ENCODE measurements at places on chromosomes 3 and 15.

DNA sequence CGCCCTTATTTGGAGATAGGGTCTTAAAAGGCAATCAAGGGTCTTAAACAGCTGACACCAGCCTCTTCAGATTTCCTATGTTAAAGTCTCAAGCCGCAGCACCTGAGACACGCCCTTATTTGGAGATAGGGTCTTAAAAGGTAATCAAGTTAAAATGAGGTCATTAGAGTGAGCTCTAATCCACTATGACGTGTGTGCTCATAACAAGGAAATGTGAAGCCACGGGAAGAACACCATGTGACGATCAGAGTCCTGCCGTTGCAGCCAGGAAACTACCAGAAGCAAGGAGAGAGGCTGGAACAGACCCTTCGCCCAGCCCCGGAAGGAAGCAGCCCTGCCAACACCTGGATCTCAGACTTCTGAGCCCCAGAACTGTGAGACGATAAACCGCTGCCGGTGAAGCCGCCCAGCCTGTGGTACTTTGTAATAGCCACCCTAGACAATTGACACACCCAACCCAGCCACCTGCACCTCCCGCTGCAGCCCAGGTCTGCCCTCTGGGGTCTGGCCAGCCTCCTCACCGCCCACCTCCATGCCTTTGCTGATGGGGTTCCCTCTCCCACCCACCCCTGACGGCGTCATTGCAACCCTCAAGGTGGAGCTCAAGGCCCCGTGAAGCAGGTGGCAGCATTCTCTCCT is 137.9 kb downstream of the MEGF11 start:
- no peak for DNase-seq

DNA sequence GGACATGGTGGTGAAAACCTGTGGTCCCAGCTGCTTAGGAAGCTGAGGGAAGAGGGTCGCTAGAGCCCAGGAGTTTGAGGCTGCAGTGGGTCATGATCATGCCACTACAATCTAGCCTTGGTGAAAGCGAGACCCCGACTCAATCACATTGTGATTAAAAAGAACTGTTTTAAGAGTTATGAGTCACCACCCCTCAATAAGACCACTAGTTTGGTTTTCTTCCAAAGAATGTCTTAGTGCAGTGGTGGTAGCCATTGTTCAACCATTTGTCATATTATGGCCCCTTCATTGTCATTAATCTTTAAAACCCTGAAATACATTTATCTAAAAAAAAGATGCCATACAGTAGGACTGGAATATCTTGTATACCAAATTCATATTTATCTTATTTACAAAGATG is 48.8 kb downstream of the BLM start:
- no peak for DNase-seq

- DNase-seq, result no peak
Observed at GRCh38 chr3:134082582-134082981, 52.9 kb upstream of the SLCO2A1 start.

GRCh38 chr15:57384816-57385215 is 8.5 kb downstream of the CGNL1 start:
- DNase-seq, result no peak

DNA sequence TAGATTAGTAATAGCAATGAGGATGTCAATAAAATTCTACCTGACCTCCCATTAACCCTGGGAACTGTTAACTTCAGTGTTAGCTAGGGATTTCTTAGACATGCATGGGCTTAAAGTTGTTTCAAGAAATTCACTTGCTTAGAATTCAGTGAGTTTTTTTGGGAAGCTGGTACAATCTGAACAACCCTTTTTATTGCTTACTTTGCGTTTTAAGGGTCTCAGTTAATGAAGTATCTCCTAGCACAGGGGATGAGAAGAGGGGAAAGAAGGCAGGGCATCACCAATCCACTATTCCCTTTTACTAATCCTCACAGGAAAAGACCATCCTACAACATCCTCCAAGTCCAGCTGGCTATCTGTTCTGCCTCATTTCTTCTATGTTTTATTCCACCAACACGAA is 334.9 kb downstream of the MAGI1 start:
- no peak for DNase-seq

DNA sequence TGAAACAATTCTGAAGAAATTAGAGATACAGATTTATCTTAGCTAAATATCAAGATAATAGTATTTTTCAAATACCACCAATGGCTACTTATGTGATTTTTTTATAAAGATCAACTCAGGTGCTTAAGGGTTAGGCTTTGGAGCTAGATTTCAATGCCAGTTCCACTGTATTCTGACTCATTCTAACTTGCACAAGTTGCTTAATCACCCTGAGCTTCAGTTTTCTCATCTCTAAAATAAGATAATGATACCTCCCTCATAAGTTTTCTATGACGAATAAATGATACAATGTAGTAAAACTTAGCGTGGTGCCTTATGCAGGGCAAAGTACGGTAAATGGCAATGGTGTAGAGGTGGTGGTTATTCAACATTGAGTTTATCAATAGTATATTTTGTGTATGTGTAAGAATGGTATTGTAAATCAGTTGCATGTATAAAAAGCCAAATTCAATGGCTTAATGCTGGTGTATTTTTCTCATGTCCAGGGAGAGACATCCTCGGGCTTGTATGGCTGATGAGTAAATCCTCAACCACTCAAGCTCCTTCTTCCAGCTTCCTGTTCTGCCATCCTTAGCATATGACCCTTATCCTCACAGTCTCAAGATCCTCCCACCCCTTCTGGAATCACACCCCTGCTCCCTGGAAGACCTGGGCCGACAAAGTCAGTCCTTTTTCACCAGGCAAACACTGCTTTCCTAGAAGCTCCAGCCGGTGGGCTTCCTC is 505.9 kb upstream of the CFAP20DC start:
- no peak for DNase-seq

DNA sequence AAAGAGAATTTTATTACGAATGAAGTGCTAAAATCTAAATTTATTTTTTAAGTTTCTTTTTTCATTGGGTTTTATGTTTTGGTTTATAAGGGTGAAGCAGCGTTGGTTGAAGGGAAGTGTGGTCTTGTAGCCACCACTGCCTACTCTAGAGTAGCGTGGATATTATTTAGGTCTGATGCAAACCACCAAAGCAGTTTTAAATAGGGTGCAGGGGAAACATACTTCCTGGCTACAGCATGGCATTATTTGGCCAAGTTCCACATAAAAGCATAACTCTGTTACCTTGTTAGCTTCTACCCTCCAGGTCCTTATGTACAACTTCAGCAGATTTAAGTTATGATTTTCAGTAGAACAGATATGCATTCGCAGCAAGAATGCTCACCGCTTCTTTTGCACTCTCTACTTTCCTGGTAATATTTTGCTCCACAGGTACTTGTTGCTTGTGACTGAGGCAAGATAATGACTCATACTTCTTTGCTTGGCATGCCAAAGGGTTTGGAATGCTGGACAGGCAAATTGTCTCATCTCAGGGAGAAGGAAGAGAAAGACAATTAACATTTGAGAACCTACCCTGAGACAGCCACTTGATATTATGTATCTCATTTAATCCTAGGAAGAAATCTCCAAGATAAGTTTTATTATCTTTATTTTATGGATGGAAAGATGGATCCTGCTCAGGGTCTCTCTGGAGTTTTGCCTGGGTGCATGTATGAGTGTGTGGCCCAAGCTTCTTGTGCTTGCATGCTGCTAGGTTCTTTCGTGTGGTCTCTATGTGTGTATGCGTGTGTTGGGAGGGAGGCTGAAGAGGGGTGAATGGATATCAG is 5.4 kb downstream of the TGFBR2 start:
- DNase-seq, result no peak

DNA sequence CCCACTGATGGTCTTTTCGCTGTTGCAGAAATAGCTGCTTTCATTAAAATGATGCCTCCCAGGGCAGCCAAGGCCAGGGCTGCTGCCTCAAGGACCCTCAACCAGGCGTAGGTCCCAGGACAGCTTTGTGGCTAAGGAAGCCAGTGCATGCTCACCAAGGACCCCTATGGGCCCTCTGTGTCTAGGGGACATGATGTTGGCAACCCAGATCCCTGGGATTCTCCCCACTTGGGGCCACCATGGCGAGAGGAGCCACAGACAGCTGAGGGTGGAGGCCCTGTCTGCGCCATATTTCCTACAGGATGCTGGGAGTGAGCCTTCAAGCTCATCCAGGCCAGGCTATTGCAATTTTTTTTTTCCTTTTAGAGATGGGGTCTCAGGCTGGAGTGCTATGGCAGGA is 137.2 kb downstream of the CHSY1 start:
- DNase-seq, result no peak

DNA sequence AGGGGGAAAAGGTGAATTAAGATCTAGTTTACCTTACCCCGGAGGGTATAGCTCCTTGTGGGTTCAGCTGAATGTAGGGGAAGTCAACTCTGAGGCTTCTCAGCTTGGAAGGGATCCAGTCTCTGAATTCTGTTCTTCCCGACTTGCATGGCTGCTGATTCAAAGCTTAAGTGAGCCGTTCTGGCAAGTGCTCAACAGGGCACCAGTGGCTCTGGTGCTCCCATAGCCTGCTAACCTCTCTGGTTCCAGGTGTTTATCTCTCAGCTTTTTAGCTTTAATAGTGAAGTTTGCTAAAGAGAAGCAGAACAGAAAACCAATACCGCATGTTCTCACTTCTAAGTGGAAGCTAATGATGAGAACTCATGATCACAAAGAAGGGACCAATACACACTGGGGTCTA is 46.3 kb upstream of the RBP1 start:
- DNase-seq, result no peak

GRCh38 chr15:77844798-77845446 is 212.2 kb upstream of the LINGO1 start:
- DNase-seq, result peak; percentile 11

DNA sequence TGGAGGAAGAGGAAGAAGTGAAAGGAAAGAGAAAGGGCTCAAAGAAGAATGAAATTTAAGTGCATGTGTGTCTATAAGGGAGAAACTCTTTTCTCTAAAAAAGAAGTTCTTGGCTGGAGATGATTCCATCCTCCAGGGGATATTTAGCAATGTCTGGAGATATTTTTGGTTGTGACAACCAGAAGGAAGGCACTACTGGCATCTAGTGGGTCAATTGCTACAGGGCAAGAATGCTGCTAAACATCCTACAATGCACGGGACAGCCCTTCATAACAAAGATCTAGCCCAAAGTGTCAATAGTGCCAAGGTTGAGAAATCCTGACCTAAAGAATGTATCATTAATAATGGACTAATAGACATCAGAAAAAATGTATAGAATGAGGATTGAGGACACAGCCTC is 57.4 kb upstream of the ST3GAL6 start:
- no peak for DNase-seq

GRCh38 chr3:123527046-123527445 is 57.8 kb downstream of the HACD2 start:
- DNase-seq, result no peak
